ENCODE measurements at places on chromosomes 6 and 20.

DNA sequence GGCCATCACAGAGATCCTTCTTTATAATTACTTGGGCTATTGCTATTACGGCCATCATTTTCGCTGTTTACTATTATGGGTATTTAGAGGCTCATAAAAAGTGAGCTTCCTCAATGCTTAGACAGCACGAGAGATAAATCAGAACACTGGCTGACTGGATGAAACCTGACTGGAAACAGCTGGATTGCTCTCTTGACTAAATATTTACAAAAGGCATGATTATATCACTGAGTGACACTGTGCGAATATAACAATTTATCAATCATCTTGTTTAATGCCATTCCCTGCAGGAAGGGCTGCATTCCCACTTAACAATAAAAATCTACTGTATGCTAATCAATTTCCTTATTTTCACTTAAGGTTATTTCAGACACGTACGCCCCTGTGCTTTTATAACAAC, 260.1 kb upstream of the ARID1B start:
- DNase-seq = no peak

DNA sequence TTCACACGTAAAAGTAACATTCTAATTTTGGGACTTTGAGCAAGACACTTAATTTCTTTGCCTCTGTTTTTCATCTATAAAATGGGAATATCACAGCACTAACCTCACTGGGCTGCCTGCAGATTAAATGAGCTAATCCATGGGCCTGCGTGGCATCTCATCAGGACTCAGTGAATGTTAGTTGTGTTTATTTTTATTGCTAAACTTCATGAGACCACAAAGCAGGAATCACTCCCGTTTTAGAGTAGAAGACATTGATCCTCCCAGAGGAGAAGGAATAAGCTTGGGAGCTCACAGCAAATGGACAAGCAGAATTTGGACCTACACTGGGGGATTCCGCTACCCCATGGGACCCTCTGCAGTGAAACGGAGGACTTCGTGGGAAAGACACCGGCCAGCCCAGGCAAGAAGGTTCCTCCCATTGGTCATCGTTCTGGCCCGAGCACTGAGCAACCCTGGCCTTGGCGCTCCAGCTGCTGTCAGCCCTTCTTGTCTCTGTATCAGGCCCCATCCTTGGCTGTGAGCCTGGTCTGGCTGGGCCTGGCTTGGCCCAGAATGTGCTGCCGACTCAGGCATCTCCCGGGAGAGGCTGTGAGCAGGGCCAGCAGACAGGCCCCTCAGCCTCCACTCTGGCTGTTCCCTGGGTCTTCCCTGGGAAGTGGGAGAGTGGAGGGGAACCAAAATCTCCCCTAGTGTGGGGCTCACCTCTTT, 79.8 kb downstream of the NFATC2 start:
- DNase-seq = no peak

DNA sequence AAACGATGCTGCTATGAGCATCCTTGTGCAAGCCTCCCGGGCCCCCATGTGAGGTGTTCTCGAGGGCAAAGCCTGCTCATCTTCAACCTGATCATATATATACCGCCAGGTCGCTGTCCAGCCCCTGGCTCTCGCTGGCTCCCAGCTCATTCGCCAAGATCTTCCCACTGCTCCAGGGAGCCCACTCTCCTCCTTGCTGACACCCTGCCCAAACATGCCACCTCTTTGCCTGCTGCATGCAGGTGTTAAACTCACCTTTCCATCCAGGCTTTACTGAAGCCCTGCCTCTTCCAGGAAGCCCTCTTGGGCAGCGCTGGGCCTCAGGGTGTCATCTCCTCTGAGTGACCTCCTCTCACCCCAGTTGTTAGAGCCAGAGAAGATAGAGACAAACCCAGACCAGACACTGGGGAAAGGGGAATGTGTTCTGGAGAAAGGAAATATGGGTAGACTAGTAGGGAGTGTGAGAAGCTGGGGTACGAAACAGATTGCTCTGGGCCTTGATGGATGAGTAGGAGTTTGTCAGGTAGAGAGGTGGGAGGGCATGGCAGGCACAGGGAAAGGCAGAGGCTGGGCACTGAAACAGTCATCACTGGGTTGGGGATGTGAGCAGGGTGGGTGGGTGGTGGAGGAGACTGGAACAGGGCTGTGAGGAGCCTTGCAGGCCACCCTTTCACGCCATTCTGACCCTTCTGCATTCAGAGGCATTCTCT, 1.2 kb upstream of the DLGAP4 start:
- no peak for DNase-seq

GRCh38 chr6:100892693-100893092, 11.6 kb upstream of the ASCC3 start:
- no peak for DNase-seq

GRCh38 chr6:3273707-3274521, 15.2 kb downstream of the PSMG4 start:
- no peak for DNase-seq

DNA sequence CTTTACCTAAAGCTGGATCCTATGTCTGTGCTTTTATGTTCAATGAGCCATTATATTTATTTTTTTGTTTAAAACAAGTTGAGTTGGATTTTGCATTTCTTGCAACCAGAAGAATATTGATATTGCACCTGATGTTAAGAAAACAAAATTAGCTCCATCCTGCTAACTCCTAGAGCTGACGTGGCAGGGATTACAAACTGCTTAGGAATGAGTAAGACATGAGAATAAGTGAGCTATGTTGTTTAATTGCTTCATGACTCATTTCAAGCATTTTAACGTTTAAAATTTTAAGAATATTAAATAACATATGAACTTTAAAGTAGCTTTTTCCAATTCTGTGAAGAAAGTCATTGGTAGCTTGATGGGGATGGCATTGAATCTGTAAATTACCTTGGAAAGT, 663.5 kb downstream of the EPM2A start:
- no peak for DNase-seq

- DNase-seq = no peak
These were observed 115.2 kb downstream of the MRPL14 start for GRCh38 chr6:44012078-44012493.

DNA sequence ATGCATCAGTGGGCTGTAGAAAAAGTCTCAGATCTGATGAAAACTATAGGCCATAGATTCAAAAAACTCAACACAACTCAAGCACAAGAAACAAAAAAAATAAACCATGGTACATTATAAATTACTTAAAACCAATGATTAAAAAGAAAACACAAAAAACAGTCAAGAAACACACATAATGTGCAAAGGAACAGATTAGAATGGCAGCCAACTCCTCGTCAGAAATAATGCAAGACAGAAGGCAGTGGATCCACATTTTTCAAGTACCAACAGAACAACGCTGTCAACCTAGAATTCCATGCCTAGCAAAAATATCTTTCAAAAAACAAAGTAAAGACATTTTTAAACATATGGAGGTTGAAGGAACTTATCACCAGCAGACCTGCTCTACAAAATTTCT, 69.7 kb downstream of the PSMB1 start:
- no peak for DNase-seq

GRCh38 chr6:146814148-146814750, 215.5 kb downstream of the ADGB start:
- DNase-seq = no peak

DNA sequence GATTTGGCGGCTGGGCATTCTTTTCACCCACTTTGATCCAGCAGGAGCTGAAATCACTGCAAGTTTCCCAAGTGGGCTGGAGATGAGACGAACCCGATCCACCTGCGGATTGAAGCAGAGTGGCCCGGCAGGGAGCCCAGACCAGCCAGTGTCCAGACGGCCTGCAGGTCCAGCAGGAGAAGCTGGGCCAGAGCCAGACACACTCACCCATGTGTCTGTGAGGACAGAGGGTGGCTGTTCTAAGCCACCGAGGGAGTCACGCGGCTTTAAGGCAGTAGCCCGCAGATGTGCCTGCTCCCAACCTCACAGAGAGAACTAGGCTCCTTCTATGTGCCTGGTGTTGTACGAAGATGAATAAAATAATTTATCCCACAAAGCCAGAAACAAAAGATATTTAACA, 200.7 kb downstream of the WDR27 start:
- no peak for DNase-seq
